ENCODE measurements at places on chromosomes 5 and 9. TPM values are rescaled to one million over a fixed set of nuclear protein-coding genes. Genes with fewer than 3 reads are reported as not detected.

DNA sequence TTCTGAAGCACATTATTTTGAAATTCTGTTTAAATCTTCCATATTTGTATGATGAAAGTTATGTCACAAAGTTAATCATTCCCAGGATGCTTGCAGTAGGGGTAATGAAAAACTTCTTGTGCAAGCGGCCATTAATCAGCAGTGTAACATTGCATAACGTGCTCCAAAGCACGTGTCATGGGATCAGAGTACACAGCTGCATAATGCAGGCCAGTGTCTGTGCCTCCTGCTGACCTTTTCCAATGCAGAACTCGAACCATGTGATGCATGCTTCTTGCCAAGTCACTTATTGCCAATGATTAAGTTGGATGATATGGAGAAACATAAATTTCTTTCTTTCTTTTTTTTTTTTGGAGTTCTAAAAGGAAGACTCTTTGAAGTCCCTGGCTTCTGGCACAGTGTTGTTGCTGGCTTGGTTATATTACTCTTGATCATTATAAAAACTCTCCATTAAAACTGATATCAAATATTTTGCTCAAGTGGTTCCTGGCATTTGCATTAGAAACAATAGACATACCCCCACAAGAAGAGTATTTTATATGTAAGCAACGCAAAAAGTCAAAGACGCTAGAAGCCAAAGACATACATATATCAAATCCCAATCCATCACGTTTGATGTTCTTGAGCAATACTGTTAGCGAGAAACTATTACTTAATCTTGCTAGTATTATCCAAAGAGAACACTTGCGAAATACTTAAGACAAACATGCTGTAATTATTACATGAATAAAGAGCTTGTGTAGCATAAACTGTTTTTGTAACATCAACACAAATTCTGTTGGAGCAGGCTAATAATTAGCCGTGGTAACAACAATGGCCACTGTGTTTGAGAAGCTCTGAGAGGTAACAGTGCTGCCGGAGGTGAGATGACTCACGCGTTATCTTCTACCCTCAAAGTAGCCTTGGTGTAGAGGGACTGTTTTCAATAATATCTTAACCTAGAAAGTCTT, 164.2 kb downstream of the AUH start:
- H3K27ac ChIP-seq, result peak overlapping the region; percentile 74
- no peak overlapping the region for H3K4me3 ChIP-seq
- no peaks in the 10 kb centered on the region for H3K27me3 ChIP-seq
- no peaks in the 10 kb centered on the region for H3K36me3 ChIP-seq

DNA sequence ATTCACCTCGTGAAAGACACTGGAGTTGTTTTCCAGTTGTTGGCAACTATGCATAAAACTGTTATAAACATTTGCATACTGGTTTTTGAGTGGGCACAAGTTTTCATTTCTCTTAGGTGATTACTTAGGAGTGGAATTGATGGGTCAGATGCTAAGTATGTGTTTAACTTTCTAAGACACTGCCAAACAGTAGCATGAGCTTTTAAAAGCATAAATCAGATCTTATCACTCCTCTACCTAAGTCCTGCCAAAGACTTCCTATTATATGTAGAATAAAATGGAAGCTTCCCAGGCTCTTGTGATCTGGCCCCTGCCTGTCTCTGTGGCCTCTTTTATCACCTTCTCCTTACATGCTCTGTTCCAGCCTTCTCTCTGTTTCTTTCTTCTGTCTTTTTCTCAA, 72.6 kb downstream of the SH3RF2 start:
- H3K27ac ChIP-seq, result no peak overlapping the region
- no peaks in the 10 kb centered on the region for H3K36me3 ChIP-seq
- peaks cover 4% of the 10 kb centered on the region for H3K4me1 ChIP-seq
- no peak overlapping the region for H3K4me3 ChIP-seq
- H3K27me3 ChIP-seq, result no peaks in the 10 kb centered on the region

DNA sequence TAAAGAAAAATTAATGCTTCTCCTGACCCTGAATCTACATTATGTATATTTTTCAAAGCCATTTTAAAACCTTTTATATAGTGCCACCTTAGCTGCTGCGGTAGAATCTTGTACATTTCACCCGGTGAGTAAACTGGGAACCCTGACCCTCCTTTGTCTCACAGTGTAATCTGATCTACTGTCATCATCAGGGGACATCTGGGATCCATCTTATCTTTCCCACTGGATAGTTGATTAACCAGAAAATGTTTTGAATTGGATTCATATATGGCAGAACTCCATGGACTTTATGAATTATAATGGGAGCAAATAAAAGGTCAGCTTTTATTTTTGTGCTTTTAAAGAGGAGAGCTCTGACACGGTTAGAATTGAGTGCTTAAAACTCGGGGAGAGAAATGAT, 95.0 kb downstream of the ADAMTSL1 start:
- no peak overlapping the region for H3K4me3 ChIP-seq
- H3K4me1 ChIP-seq, result no peaks in the 10 kb centered on the region

DNA sequence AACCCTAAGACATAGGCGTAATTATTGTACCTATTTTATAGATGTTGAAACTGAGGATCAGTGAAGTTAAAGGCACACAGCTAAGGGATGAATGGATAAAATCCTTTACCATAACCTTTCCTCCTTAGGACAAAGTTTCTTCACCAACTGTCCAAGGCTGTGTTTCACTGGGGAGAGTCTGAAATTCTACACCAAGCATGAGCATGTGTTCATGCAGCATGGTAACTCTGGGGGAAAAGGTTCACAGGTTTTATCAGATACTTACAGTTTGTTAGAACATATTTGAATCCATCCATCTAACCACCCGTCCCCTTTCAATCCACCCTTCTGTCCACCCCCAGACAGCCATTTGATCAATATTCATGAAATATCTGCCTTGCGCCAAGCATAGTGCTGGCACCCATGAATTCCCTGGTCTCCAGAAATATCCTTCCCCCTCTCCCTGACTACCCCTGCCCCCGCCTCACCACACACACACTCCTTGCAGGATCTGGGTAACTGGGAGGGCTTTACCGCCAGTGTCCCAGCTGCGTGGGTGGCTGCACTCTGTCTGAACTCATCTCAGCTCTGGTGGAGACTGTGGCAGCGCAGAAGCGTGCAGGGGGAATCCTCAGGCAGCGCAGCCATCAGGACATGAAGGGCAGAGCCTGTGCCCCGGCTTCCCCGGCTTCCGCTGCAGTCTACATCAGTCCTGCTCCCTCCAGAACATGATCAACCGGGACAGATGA, 6.3 kb upstream of the KCNIP1 start:
- H3K4me1 ChIP-seq, result no peaks in the 10 kb centered on the region
- no peak overlapping the region for H3K4me3 ChIP-seq
- H3K36me3 ChIP-seq, result no peaks in the 10 kb centered on the region
- no peak for DNase-seq

GRCh38 chr5:145787001-145787400, 48.1 kb downstream of the PRELID2 start:
- H3K27ac ChIP-seq, result no peak overlapping the region
- H3K4me3 ChIP-seq, result no peak overlapping the region
- no peaks in the 10 kb centered on the region for H3K27me3 ChIP-seq
- no peaks in the 10 kb centered on the region for H3K36me3 ChIP-seq

ST8SIA4 gene
- 2.1 TPM for total RNA-seq

DNA sequence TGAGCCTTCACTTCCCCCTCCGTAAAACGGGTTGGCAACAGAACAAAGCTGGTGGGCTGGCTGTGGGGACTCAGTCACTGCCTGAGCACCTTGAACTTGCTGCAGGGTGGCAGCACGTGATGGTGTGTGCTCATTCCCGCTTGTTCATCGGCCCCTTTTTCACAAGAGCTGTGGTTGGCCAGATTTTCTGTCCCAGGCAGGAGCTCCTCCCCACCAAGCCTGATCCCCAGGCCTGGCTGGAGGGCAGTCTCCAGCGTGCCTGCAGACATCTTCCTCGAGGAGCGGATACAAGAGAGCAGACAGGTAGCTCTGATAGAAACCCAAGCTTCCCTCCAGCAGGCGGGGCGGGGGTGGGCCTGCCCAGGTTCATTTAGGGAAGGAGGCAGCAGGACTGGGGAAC, 61.9 kb upstream of the ORM1 start:
- no peaks in the 10 kb centered on the region for H3K36me3 ChIP-seq
- no peak overlapping the region for H3K4me3 ChIP-seq
- H3K4me1 ChIP-seq, result no peaks in the 10 kb centered on the region
- no peaks in the 10 kb centered on the region for H3K27me3 ChIP-seq
- no peak for DNase-seq
- H3K27ac ChIP-seq, result no peak overlapping the region

DNA sequence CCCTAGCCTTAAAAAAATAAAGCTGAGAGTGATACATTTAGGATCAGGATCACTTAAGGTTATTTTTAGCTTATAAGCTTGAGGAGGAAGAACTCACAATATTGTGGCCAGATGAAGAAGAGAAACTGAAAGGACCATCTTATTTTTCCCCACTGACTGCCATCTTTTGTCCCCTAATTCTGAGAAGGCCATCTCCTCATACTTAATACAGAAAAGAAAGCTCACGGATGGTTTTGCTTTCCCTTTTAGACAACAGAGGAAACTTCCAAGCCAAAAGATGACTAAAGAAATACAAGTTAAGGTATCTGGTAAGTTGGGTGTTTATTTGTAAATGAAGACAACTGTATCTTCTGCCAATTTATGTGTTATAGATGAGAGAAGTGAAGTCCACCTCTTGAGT, 36.4 kb downstream of the ERAP1 start:
- no peaks in the 10 kb centered on the region for H3K27me3 ChIP-seq
- peaks cover 51% of the 10 kb centered on the region for H3K36me3 ChIP-seq

DNAH5 gene
- 2.6 TPM for total RNA-seq

- no peaks in the 10 kb centered on the region for H3K4me1 ChIP-seq
- DNase-seq, result no peak
- no peak overlapping the region for H3K27ac ChIP-seq
- no peaks in the 10 kb centered on the region for H3K27me3 ChIP-seq
These were observed 146.3 kb downstream of the CHSY3 start for GRCh38 chr5:130050585-130050984.

DNA sequence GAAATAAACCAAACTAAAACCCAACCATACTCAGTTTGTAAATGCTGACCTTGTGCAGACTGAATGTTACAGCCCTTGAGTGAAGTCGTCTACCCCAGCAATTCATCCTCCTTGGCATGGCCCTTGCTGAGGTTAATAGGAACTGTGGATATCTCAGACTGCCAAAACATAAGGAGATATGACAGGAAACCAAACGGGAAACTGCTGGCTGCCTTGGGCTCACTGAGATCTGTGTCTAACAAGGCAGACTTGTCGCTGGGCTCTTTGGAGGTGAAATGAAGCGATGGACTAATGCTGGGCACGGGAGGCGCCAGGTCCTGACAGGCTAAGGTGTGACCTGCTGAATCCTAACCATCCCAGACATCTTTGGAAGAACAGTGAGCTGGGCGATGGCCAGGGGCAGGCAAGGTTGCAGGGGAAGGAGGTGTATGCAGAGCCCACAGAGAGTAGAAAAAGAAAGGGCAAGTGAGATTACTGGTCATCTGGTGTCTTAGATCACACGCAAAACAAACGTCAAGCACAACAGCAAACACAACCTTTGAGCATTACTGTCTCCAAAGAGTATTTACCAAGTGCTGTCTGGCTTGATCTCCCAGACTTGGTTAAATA, 44.6 kb upstream of the ALDH1A1 start:
- peak overlapping the region; percentile 68 for H3K27ac ChIP-seq
- no peaks in the 10 kb centered on the region for H3K27me3 ChIP-seq
- no peaks in the 10 kb centered on the region for H3K36me3 ChIP-seq
- DNase-seq, result peak; percentile 24

- H3K4me3 ChIP-seq, result no peak overlapping the region
- H3K27ac ChIP-seq, result no peak overlapping the region
- DNase-seq, result no peak
- no peaks in the 10 kb centered on the region for H3K36me3 ChIP-seq
These were observed 237.3 kb downstream of the PBX3 start for GRCh38 chr9:125984461-125984860.

SLC22A4 gene
- not detected for total RNA-seq

DNA sequence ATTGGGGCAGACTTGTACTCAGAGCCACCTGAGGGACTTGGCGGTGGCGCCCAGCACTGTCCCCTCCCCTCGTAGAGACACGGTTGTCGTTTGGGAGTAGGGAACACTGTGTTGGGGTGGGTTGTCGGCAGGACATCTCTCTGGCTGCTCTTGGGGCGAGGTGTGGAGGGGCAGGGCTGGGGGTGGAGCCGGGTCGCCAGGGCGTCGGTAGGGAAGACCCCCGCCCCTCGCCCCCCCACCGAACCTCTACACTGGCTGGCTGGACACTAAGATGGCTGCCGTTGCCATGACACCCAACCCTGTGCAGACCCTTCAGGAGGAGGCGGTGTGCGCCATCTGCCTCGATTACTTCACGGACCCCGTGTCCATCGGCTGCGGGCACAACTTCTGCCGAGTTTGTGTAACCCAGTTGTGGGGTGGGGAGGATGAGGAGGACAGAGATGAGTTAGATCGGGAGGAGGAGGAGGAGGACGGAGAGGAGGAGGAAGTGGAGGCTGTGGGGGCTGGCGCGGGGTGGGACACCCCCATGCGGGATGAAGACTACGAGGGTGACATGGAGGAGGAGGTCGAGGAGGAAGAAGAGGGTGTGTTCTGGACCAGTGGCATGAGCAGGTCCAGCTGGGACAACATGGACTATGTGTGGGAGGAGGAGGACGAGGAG, 778 bp downstream of the TRIM41 start:
- H3K27ac ChIP-seq, result peak overlapping the region; percentile 95
- DNase-seq, result peak; percentile 49
- no peaks in the 10 kb centered on the region for H3K27me3 ChIP-seq
- no peaks in the 10 kb centered on the region for H3K36me3 ChIP-seq

DNA sequence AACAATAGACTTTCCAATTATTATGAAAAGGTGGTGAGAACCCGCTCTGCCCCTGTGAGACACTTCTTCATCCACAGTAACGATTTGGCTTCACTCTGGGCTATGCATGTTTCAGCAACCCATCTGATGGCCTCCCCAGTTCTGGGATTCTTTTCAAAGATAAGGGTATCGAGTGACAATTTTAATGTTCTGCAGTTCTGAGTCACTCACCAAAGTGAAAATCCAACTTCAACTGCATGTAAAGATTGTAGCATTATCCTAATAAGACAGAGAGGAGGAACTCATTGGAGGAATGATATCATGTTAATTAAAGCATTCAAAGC, 1078.3 kb upstream of the SEMA6A start:
- no peaks in the 10 kb centered on the region for H3K4me1 ChIP-seq
- H3K27me3 ChIP-seq, result no peaks in the 10 kb centered on the region
- H3K27ac ChIP-seq, result no peak overlapping the region

AGXT2 gene
- not detected for total RNA-seq

SARDH gene
- total RNA-seq, result 61.0 TPM

- no peak overlapping the region for H3K4me3 ChIP-seq
- no peaks in the 10 kb centered on the region for H3K36me3 ChIP-seq
- no peaks in the 10 kb centered on the region for H3K27me3 ChIP-seq
These were observed 155.1 kb downstream of the BNC2 start for GRCh38 chr9:16715404-16715803.

DNA sequence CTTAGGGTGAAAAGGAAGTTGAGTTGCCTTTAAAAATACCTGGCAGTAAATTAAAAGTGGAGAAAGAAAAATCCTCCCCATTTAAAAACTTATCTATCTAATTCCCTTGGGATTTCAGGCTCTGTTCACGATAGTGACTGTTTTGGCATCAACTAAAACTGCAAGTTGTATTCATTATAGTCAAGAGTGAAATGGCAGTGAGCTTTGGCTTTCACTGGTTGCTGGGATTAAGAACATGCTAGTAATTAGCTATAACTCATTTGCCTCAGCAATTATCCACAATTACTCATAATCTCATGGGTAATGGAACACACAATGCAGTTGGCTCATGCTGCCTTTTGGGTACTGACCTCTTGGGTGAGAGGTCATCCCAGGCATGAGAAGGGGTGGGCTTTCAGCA, 250.1 kb downstream of the GAS1 start:
- H3K4me1 ChIP-seq, result peaks cover 21% of the 10 kb centered on the region
- H3K27ac ChIP-seq, result no peak overlapping the region
- H3K27me3 ChIP-seq, result no peaks in the 10 kb centered on the region
- no peak overlapping the region for H3K4me3 ChIP-seq
- H3K36me3 ChIP-seq, result no peaks in the 10 kb centered on the region

Measured in body of pancreas (tissue), 4 donors.